Uterine smooth muscle cell (primary cell): ENCODE measurements at places on chromosomes 12 and 14. TPM values are rescaled to one million over a fixed set of nuclear protein-coding genes. Genes with fewer than 3 reads are reported as not detected.

FBXO34 gene
- total RNA-seq, result 34.2 and 37.2 TPM in 2 replicates

ENDOU gene
- total RNA-seq, result under 0.01 and 0.11 TPM in 2 replicates

RIN3 gene
- 5.1 and 5.6 TPM in 2 replicates for total RNA-seq

TAS2R9 gene
- 0.12 TPM in 1 of 2 replicates, not detected in the other for total RNA-seq

TGM1 gene
- total RNA-seq, result 0.25 and 0.55 TPM in 2 replicates

AVPR1A gene
- total RNA-seq, result 0.37 and 0.89 TPM in 2 replicates

LBHD2 gene
- not detected in 2 replicates for total RNA-seq
